NCI-H1092 (cell line): ENCODE measurements at places on chromosomes 3 and 15.

GRCh38 chr3:43691120-43691995, 620 bp downstream of the ABHD5 start:
- peak; percentile 28 for DNase-seq

- DNase-seq, result peak; percentile 83
These were observed 46.8 kb downstream of the ST6GAL1 start for GRCh38 chr3:186976837-186977750.

- no peak for DNase-seq
These were observed 146.6 kb downstream of the ATP10A start for GRCh38 chr15:25716414-25717126.

- DNase-seq, result no peak
These were observed 43.9 kb downstream of the P3H2 start for GRCh38 chr3:190076601-190077394.
